ENCODE measurements at places on chromosomes 6 and 20.

DNA sequence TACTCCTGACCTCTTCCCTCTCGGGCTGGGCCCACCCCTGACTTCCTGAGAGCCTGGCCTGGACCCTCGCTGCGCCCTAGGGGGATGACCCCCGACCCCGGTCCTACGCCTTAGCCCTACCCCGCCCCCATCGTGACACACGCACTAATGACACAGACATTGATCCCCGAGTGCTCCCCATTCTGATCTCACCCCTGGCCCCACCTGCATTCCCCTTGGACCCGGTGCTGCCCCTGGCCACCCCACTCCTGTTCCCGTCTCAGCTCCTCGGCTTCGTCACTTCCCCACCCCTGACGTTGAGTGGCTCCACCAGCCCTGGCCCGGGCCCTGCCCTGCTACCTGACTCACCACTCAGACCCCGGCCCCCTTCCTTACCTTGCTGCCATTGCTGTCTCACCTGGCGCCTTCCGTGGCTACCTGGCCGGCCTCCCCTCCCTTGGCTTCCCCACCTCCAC is 12.1 kb downstream of the RBCK1 start:
- DNase-seq: no peak

- DNase-seq: no peak
These were observed 35.1 kb upstream of the KCNG1 start for GRCh38 chr20:51058017-51058416.

GRCh38 chr6:73285674-73286283 is 22.8 kb upstream of the KHDC1 start:
- DNase-seq: no peak

GRCh38 chr6:107267006-107267405 is 151.7 kb upstream of the BEND3 start:
- no peak for DNase-seq

DNA sequence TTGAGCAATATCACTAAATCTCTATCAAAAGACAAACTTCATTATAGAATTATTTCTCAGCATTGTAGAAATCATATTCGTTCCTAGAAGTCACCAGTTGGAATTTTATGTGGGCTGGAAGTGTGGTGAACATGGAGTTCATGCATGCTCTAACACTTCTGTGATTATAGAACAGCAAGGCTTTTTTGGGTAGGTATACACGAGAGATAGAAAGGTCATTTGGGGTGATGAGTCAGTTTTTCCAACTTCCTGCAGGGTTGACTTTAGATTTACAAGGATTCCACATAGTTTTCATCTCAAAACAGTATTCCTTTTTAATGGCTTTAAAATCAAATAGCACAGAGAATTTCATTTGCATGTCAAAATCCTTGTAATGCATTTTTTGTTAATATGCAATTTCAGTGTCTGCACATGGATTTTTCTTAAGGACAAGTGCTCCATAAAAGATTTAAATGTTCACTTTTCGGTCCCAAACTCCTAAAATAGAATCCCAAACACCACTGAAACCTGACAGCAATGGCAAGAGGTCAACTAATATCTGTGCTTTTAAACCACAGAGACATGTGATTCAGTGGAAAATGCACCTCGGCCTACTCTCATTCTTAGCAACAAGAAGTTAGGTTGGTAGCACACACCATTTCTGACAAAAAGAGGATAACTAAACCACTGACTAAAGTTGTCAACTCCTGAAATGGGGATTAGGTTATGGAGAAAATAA is 211.0 kb downstream of the MOXD1 start:
- no peak for DNase-seq

DNA sequence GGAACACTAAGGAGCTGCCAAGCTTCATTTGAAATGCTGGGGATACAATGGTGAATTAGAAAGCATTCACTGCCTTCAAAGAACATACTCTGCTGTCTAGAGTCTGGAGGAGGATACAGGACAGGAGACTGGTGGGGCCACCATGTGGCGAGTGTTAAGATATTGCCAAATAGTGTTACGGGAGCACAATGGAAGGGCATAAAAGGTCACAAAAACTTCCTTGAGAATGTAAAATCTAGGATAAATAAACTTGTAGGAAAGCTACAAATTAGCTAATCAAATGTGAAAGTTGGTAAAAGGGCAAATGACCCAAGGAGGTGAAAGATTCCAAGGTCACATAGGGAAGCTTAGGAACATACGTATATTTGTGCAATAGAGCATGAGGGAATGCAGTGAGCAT is 271.7 kb downstream of the RFPL4B start:
- DNase-seq: no peak

DNA sequence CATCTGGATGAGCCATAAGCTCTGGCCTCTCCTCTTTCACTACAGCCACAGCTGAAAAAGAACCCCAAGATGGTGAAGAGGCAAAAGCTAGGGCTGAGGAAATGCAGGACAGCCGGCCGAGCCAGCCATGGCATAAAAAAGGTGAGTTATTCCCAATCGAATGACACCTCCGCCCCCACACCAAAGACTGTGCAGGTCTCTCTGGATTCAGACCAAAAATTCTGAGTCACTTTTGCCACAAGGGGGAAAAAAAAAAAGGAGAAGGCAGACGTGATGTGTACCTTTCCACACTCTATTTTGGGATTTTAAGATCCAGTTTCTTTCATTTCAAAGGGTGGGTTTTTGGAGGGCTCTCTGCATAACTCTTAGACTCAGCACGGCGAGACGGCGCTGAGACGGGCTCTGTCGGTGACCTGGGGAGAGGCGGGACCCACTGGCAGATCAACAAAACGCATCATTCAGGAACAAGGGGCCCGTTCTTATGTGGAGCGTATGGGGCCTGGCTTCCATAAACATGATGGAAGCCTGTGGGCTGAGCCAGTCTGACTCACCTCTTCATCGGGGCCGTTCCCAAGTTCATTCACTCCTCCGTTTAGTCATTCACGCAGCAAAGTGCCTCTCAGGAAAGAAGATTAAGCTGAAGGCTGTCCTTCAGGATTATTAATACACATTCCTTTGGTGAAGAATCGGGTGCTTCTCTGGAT is 54.8 kb downstream of the NFATC2 start:
- DNase-seq: no peak

DNA sequence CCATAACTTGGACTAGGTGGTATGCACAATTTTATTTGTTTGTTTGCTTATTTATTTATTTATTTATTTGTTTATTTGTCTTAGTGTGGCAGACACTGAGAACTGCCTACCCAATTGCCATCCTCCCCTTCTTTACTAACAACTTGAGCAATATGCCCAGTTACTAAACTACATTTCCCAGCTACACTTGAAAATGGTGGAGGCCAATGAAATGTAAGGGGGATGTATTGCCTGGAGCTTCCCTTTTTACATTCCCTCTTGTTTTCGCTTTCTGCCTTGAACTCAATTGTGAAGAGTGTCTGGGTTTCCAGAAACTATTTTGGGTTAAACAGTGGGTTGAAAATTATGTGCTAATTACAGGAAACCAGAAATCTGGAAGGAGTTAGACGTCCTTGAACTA is 152.7 kb upstream of the FKBP1C start:
- no peak for DNase-seq

DNA sequence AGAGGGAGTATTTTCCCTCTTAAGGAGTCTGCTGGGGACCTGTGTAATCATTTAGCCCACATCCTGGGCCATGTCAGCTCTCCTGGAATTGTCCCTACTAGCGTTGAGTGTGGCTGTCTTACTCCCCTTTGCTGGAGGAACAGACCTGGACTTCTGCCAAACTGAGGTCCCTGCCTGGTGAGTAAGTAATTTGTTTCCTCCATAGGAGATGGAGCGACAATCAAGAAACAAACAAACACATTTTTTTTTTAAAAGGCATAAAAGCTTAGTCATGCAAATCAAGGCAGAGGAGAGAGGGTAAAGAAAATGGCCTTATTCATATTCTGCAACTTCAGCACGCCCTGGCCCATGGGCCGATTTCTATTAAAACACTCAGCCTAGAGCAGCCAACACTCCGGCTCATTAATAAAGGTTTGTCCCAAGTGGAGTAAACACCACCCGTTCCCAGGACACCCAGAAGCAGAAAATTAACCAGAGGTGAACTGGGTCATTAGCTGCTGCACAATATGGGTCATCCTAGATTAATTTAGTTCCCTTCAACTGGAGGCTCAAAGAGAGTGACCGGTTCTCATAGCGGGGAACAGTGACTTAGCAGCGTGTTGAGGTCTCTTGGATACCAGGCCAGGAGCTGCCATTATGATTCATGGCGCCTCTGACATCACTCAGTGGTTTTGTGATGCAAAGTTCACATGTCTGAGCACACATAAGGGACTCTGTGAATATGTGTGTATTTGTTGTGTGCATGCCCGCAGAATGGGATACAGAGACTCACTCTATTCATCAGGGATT is 165.0 kb upstream of the SULF2 start:
- no peak for DNase-seq

DNA sequence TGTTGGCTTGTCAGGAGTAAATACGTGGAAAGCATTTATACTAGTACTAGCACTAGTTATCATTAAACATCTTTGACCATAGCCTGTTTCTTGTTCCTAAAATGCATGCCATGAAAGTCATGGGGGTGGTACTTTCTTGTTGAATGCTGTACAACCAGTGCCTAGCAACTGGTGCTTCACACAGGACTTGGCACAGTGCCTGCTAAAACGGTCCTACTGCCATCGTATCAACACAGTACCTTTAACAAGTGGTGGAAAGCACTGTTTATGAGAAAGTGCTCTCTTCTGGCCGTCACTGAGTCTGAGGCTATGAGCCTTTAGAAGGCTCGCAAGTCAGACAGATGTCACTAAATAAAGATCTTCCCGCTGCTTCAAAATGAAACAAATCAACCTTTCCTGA is 21.6 kb downstream of the ZNFX1 start:
- DNase-seq: no peak

DNA sequence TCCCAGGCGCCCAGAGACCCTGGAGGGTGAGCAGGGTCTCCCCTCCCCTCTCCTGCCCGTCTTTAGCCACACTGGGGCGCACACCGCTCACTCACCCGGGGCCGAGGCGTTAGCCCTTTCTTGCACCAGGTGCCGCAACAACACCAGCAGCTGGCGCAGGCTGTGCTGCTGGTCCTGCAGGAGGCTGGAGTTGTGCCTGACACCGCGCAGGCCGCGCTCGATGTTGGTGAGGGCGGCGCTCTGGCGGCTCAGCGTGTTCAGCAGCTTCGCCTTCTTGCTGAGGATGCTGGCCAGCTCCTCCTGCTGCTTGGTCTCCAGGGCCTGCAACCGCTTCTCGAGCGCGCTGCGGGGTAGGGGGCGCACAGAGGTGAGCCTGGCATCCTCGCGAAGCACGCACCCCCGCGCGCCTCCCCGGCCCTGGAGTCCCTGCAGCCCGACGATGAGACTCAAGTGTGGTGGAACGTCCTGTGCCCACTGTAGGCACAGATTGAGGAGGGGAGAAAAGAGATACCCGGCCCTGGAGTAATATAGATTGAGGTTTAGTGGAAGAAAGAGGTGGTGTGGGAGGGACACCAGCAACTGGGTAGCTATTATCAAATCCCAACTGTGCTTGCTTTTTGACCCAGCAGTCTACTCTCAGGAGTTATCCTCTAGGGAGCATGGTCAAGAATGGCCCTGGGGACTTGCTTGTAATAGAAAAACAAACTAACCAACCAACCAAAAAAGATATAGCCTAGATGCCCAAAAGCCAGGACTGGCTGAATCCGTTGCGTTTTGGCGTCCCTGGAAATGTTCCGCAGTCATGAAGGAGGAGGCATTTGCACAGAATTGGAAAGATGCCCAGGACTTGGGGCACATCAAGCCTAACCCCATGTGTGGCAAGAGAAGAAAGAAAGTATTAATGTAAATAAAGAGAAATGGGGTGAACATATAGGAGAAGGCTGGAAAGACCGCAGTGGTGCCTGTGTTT is 30.9 kb downstream of the ANGPT4 start:
- no peak for DNase-seq

DNA sequence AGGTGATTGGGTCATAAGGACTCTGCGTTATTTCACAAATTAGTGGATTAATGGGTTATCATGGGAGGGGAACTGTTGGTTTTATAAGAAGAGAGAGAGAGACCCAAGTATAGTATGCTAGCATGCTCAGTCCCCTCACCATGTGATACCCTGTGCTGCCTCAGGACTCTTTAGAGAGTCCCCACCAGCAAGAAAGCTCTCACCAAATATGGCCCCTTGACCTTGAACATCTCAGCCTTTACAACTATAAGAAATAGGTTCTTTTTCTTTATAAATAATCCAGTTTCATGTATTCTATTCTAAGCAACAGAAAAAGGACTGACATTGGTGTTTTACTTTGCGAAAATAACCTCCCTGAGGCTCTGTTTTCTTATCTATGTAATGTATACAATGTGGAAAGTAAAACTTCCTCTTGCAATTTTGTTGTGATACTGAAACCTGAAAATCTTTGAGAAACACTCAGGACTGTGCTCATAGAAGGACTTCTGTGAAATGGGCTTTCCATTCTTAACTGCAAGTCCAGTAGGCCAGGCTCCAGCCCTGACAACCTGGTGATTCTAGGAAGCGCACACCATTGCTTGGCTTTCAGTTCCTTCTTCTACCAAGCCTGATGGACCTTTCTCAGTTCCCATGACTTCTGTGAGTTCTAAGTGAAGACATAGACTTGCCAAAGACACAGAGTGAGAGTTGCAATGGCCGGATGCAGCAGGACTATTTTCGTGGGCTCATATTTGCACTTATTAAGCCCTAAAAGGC is 21.9 kb downstream of the SIRPD start:
- DNase-seq: no peak

DNA sequence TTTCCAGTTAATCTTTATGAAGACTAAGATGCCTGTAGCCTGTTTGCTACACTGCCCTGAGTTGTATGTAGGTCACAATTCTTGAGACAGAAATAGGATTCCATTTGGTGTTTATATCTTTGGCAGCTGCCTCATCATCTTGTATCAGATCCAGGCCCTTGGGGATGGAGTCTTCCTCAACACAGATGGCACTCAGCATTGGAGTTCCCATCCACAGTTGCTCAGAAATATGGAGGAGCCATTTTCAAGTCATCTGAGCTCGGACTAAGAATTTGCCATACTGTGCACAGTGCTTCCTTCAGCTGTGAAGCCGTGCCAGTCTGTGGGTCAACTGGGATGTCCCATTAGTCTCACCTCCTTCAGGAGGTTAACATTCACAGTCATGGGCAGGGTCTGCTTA is 156.6 kb downstream of the ZDHHC14 start:
- no peak for DNase-seq

- DNase-seq: no peak
These were observed 53.5 kb downstream of the COL21A1 start for GRCh38 chr6:56193846-56194245.

DNA sequence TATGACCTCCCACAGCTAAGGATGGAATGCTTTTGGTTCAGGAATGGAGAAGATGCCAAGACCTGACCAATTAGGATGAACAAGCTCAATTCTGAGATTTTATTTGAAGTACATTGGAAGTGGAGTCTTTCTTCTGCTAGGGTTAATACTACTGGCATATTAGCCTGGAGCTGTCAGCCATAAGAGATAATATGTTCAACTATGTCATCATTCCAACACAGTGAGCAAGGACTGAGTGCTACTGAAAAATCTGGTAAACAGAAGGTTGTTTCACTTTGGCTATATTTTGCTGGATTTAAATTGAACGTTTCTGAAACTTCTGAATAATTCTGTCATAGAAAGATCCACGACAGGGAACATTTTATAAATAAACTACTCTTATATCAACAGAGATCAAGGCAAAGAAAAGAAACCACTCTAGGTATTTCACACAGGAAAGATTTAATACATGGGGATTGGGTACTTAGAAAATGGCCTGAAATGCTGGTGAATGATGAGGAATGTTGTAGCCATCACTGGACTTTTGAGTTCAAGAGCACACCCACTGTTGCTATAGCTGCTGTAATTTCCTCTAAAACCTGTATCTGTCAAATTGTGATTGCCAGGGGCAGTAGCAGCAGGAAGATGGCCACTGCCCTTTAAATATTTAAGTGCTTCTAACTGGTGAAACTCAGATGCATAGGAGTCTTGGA is 200.5 kb downstream of the PLCB4 start:
- no peak for DNase-seq
